ENCODE measurements at places on chromosomes 5 and 9. TPM values are rescaled to one million over a fixed set of nuclear protein-coding genes. Genes with fewer than 3 reads are reported as not detected.

Gene EDIL3
- 168 TPM for polyA plus RNA-seq

Gene IDNK
- polyA plus RNA-seq, result 10.2 TPM

Gene CCDC180
- polyA plus RNA-seq, result 2.2 TPM

Gene BRD9
- 11.2 TPM for polyA plus RNA-seq

Gene CNTNAP3
- 0.73 TPM for polyA plus RNA-seq

Gene NRARP
- polyA plus RNA-seq, result not detected

Gene BNIP1
- polyA plus RNA-seq, result 42.9 TPM

Gene CCDC112
- 11.7 TPM for polyA plus RNA-seq

Gene DNAJC21
- polyA plus RNA-seq, result 22.1 TPM

Gene C6
- not detected for polyA plus RNA-seq

Gene ANKDD1B
- polyA plus RNA-seq, result not detected

Gene SHISAL2B
- not detected for polyA plus RNA-seq

Gene LCN10
- polyA plus RNA-seq, result not detected

Gene EIF4EBP3
- polyA plus RNA-seq, result 7.7 TPM

Gene WDR41
- polyA plus RNA-seq, result 83.0 TPM

Gene TAS2R1
- polyA plus RNA-seq, result not detected

Gene APBA1
- 6.8 TPM for polyA plus RNA-seq

Gene KCNV2
- not detected for polyA plus RNA-seq

Gene SLC6A19
- polyA plus RNA-seq, result not detected

Gene KCNN2
- polyA plus RNA-seq, result 38.7 TPM

Gene SCGB3A2
- polyA plus RNA-seq, result not detected

Gene GGTA1
- polyA plus RNA-seq, result not detected

Gene IFNA21
- not detected for polyA plus RNA-seq

Gene MYO10
- 99.8 TPM for polyA plus RNA-seq

Gene STXBP1
- 169 TPM for polyA plus RNA-seq

Gene RNF183
- not detected for polyA plus RNA-seq

Gene PIK3R1
- 18.0 TPM for polyA plus RNA-seq

Gene WNT8A
- not detected for polyA plus RNA-seq

Gene SMIM32
- 2.4 TPM for polyA plus RNA-seq

Gene PCDHB1
- not detected for polyA plus RNA-seq

Gene HARS1
- 76.9 TPM for polyA plus RNA-seq

Gene STK32A
- polyA plus RNA-seq, result 12.6 TPM

Gene ANKRD31
- polyA plus RNA-seq, result 0.42 TPM

Gene PAEP
- polyA plus RNA-seq, result not detected
